ENCODE measurements at places on chromosomes 2 and 18.
A peak's percentile ranks its signal among the peaks of the same experiment; 100 is the strongest.

GRCh38 chr2:53629001-53629400 lies 138.6 kb upstream of the CHAC2 start:
- H3K36me3 ChIP-seq: no peaks in the 10 kb centered on the region
- ATAC-seq: no peak
- H3K4me3 ChIP-seq: no peak overlapping the region
- peaks cover 9% of the 10 kb centered on the region for H3K4me1 ChIP-seq
- no peak overlapping the region for H3K27ac ChIP-seq

DNA sequence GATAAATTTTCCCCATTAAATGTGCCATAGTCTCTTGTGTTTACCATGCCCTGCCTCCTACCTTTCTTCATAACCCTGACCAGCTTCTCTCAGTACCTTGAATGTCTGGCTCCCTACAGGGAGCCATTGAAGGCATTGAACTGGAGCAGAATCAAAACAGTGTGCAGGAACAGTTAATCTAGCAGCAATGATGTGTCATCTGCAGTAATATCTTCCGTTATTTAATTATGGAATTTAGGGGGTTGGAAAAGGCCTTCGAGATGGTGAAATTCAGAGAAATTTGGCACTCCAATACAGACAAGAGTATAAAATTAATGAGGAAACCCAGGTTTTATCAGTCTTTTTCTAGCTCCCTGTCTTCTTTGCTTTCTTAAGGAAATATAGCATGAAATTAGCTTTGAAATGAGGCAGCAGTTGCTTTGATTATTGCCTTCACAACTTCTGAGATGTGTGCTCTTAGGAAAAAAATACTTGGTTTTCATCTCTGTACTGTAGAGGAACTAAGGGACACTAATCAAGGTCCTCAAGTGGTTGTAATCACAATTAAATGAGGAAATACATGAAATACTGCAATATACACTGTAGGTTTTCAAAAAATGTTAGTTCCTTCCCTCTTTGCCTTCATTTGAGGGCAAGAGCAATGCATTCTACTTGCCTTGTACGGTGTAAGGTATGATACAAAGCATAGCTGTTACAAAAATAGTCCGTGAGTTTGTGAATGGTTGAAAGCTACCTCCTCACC lies 369.1 kb downstream of the SETBP1 start:
- H3K36me3 ChIP-seq: no peaks in the 10 kb centered on the region
- ATAC-seq: no peak
- H3K4me1 ChIP-seq: no peaks in the 10 kb centered on the region
- peaks cover 11% of the 10 kb centered on the region for H3K27me3 ChIP-seq

- H3K36me3 ChIP-seq: no peaks in the 10 kb centered on the region
- H3K27me3 ChIP-seq: peaks cover 13% of the 10 kb centered on the region
- H3K4me1 ChIP-seq: peaks cover 16% of the 10 kb centered on the region
- peak overlapping the region; percentile 67 for H3K27ac ChIP-seq
- peak; percentile 52 for ATAC-seq
Measured at GRCh38 chr18:13216711-13217465, 1.7 kb upstream of the LDLRAD4 start.

GRCh38 chr2:135005753-135006152 lies 41.5 kb downstream of the MAP3K19 start:
- H3K36me3 ChIP-seq: no peaks in the 10 kb centered on the region
- no peak for ATAC-seq
- H3K4me1 ChIP-seq: peaks cover 10% of the 10 kb centered on the region

GRCh38 chr2:239324456-239324855 lies 76.4 kb downstream of the HDAC4 start:
- ATAC-seq: no peak
- no peaks in the 10 kb centered on the region for H3K27me3 ChIP-seq
- no peak overlapping the region for H3K4me3 ChIP-seq
- peaks cover 6% of the 10 kb centered on the region for H3K36me3 ChIP-seq
- H3K4me1 ChIP-seq: peaks cover 56% of the 10 kb centered on the region
- no peak overlapping the region for H3K27ac ChIP-seq

DNA sequence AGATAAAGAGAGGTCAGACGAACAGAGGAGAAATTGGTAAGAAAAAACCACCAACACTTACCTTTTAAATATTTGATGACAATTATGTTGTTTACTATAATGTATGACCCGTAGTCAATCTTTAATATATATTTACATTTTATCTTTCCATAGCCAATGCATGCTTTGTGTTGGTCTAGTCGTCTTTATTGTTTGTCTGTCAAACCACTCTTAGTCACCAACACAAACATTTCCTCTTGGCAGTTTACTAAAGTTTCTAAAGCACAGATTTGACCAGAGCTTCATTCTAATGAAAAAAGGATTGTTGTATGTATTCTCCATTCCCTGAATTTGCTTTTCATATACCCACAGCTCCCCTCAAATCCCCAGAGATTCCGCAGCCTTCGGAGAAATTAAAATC lies 784.7 kb upstream of the PIK3C3 start:
- H3K36me3 ChIP-seq: no peaks in the 10 kb centered on the region
- no peak overlapping the region for H3K4me3 ChIP-seq
- no peaks in the 10 kb centered on the region for H3K27me3 ChIP-seq
- no peaks in the 10 kb centered on the region for H3K4me1 ChIP-seq
- no peak for ATAC-seq
- no peak overlapping the region for H3K27ac ChIP-seq

Measured in activated T-helper 17 cell treated with anti-CD3 and anti-CD28 coated beads, Interleukin-2, amount 50 U/mL, for 72 hours (primary cell).